Fibroblast of skin of right biceps (primary cell): ENCODE measurements at places on chromosomes 7 and 10.

GRCh38 chr7:27971171-27971812 lies 209.3 kb downstream of the JAZF1 start:
- no peak for DNase-seq

DNA sequence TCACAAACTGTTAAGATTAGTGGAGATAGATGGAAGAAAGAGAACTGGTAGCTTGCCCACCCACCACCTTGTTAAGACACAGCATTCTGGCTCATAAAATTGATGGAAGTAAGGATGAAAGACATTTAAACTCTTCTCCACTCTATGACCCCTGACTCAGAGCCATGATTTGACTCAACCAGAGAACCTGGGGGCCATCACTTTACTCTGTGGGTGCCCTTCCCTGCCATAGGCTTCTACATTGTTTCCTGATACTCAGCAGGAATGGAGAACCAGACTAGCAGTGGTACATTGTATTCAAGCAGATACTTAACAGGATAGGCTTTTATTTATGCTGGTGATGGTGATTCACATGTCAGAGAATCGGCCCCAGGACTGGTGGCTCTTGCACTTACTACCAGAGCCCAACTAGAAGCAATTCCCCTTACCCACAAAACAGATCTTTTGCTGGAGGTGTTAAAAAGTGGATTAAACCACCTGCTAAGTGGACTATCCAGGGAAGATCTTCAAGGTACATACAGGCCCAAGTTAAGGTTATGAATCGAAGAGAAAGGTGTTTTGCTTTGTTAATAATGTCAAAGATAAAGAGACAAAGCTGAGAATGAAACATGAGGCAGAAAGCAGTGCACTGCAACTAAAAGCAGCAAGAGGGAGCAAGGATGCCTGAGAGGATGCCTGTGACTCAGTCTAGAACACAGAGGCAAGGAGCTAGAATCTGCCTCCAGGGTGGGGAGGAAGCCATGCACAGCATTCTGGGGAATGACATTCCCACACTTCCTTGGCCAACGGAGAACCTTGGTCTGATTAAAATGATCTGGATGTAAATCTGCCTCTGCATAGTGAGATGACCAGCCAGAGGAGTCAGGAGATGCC lies 36.0 kb upstream of the GLI3 start:
- peak; percentile 75 for DNase-seq

DNA sequence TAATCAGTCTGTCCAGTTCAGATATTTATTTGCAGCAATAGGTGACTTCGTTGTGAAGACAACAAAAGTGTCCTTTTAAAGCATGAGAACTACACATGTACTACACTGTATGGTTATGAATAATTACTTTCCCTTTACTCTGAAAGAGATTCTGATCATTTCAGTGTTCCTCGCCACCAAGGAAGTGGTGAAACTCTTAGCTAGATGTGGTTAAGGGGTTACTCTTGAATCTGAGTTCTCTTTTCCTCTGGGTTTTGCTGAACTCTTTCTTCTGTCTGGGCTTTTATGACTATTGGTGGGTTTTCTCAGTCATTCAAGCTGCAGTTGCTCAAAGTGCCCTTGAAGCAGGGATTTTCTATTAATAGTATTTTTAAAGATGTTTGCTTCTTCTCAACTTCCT lies 127.9 kb upstream of the SEM1 start:
- no peak for DNase-seq

GRCh38 chr10:16545116-16545736 lies 23.5 kb upstream of the C1QL3 start:
- DNase-seq, result peak; percentile 20

DNA sequence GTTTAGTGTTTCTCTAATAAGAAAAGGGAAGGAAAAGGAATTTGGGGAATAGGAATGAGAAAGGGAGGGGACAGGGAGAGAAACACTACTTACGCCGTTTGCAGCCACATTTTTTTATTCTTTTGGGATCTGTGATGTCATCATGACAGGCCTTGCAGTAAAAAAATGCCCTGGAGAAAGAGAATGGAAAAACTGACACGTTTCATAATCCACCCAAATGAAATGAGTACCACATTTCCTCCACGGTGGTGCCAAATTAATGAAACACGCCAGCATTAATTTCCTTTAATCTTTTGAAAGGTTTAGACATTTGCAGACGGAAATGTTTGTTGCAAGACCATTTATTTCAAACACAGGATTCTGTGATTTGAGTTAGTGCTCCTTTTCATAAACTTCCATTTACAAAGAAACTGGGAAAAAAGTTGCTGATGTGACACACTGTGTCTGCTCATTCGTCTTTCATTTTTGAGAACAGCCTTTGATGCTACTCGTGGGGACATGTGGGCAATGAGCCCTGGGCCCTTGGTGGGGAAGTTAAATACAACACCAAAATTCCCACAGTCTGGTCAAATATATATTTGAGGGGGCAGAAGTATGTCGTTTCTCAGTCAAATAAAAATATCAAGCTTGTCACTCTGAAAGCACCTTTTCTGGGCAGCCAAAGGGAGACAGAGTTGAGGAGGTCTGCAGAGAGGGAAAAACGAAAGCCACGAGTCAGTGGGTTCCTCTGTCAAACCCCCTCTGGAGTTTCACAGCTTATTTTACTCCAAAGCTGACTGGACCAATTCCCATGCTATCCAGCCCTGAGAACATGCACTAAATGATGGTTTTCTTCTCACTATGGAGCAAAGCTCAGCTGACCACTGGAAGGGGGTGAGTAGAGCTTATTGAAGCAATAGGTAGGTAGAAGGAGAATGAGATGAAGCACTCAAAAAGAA lies 625.5 kb downstream of the KCNMA1 start:
- peak; percentile 74 for DNase-seq

GRCh38 chr7:104499975-104500374 lies 171.6 kb downstream of the LHFPL3 start:
- no peak for DNase-seq

- peak; percentile 49 for DNase-seq
Measured at GRCh38 chr7:34846976-34847375, 189.0 kb downstream of the NPSR1 start.

GRCh38 chr7:142636751-142637150 lies 112.5 kb upstream of the PRSS1 start:
- DNase-seq, result no peak
